ENCODE measurements at places on chromosomes 3 and 15.
A peak's percentile ranks its signal among the peaks of the same experiment; 100 is the strongest.

- no peaks in the 10 kb centered on the region for H3K36me3 ChIP-seq
- no peaks in the 10 kb centered on the region for H3K27me3 ChIP-seq
- no peak for DNase-seq
- H3K4me1 ChIP-seq = peaks cover 12% of the 10 kb centered on the region
- no peak overlapping the region for H3K4me3 ChIP-seq
Observed at GRCh38 chr3:107633327-107634098, 110.8 kb downstream of the BBX start.

GRCh38 chr3:122123850-122124249 lies 59.6 kb upstream of the CASR start:
- H3K36me3 ChIP-seq = no peaks in the 10 kb centered on the region
- H3K4me1 ChIP-seq = no peaks in the 10 kb centered on the region
- no peak overlapping the region for H3K27ac ChIP-seq
- H3K4me3 ChIP-seq = no peak overlapping the region
- peaks cover 30% of the 10 kb centered on the region for H3K27me3 ChIP-seq

DNA sequence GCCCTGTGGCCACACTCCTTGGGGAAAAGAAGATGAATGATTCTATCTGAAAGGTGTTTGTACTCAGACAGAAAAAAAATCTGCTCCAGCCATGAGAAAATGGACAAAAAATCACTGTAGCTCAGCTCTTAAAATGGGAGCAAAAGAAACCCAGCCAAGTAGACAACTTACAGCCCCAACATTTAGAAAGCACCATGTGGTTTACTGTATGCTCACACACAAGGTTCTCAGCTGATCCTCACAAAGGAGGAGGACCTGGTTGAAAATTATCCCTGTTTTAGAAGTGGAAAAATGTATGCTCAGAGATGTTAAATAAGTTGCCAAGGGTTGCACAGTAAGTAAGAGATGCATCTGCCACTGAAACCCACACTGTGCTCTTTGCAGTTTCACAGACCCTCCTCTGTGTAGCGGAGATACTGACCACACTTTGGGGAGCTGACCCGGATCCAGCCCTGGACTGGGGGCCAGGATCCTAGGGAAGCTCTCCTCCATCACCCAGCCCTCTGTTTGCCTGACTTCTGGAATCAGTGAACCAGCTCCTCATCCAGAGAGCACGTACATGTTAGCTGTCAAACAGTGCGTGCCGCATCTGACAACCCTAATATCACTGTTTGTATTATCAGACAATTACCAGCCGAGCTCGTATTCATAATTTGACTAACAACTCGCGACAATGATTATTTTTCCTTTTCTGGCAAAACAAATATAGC lies 32.7 kb upstream of the TPRG1 start:
- H3K4me1 ChIP-seq = no peaks in the 10 kb centered on the region
- H3K4me3 ChIP-seq = no peak overlapping the region
- H3K36me3 ChIP-seq = no peaks in the 10 kb centered on the region
- DNase-seq = no peak

GRCh38 chr3:175015056-175015635 lies 156.0 kb downstream of the NAALADL2 start:
- DNase-seq = no peak
- H3K27me3 ChIP-seq = no peaks in the 10 kb centered on the region
- no peaks in the 10 kb centered on the region for H3K4me1 ChIP-seq
- no peaks in the 10 kb centered on the region for H3K36me3 ChIP-seq
- no peak overlapping the region for H3K4me3 ChIP-seq
- no peak overlapping the region for H3K27ac ChIP-seq

- no peaks in the 10 kb centered on the region for H3K27me3 ChIP-seq
- no peaks in the 10 kb centered on the region for H3K4me1 ChIP-seq
- no peak for DNase-seq
- H3K4me3 ChIP-seq = no peak overlapping the region
- no peaks in the 10 kb centered on the region for H3K36me3 ChIP-seq
Observed at GRCh38 chr3:41888368-41889076, 73.4 kb downstream of the ULK4 start.

GRCh38 chr3:149917124-149917667 lies 53.5 kb downstream of the PFN2 start:
- DNase-seq = no peak
- H3K36me3 ChIP-seq = no peaks in the 10 kb centered on the region
- H3K27ac ChIP-seq = no peak overlapping the region
- H3K27me3 ChIP-seq = no peaks in the 10 kb centered on the region
- no peak overlapping the region for H3K4me3 ChIP-seq

DNA sequence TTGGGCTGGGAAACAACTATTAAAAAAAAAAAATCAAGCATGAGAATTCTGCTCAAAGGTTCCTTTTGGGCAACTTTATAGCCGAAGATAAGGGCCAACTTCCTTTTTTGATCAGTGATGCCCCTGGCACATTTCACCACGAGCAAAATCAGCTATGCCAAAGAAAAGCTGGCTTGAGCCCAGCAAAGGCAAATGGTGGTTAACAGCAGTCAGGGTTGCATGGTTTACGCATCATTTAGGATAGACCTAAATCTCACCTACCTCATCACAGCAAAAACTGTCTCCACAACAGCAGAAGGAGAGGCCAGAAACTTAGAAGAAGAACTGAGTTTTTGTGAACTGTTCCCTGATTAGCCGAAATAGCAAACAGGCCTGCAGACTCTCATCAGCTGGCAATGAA lies 220.1 kb upstream of the CDIN1 start:
- peaks cover 9% of the 10 kb centered on the region for H3K4me1 ChIP-seq
- H3K27ac ChIP-seq = no peak overlapping the region
- no peak overlapping the region for H3K4me3 ChIP-seq
- no peaks in the 10 kb centered on the region for H3K36me3 ChIP-seq

DNA sequence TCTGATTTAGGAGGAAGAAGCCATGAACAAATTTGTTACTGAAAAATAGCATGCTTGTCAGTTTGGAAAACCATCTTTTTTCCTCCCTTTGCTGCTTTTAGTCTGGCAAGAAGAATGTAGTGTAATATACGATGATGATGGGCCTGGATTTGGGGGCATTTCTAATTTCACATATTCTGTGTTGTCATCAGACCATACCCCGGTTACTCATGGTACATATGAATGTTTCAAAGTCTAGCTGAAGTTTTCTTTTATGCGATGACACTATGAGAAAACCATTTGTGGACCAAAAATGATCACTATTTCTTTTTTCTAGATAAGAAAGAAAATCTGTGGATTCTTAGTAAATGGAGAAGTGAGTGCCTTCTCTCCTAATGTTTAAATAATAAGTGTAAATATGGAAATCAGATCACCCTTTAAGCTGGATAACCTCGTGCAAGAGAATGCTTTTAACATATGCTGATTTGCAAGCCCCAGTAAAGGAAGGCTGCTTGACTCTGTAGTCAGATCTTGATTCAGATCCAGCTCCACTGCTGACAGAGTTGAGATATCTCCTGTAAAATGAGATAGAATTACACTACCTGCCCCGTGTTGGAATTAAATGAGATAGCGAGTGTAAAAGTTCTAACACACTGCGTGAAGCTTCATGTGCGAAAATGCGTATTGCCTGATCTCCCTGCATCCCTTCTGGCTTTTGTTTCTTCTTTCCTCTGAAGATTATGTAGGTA lies 3.0 kb downstream of the MEF2A start:
- DNase-seq = no peak
- H3K36me3 ChIP-seq = no peaks in the 10 kb centered on the region
- no peak overlapping the region for H3K4me3 ChIP-seq
- no peak overlapping the region for H3K27ac ChIP-seq
- H3K27me3 ChIP-seq = no peaks in the 10 kb centered on the region

DNA sequence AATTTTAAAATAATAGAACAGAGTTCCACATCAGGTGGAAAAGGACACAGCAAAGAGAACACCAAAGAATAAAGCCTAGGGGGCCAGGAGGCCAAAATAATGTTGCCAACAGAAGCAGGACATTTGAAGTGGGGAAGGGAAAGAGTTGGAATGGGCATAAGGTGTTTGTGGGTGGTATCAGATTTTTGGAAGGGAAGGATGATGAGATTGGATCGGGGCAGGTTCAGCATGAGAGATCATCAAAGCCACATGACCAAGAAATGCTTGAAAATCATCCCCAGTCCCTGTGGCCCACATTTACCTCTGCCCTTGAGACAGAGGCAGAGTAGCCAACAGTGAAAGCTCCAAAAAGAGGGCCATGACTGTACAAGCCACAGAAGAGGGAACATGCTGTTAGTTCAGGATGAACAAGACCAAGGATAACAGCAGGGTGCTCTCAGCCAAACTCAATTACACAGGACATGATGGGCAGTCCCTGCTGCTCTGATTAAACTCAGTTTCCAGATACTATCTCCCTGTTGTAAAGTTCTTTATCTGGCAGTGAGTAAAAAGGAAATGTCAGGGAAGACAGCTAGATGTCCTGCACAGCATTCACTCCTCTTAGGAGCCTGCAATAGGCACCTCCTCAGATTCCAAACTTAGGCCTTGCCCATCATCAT lies 32.5 kb downstream of the RAB27A start:
- no peaks in the 10 kb centered on the region for H3K4me1 ChIP-seq
- no peak overlapping the region for H3K4me3 ChIP-seq
- no peak overlapping the region for H3K27ac ChIP-seq
- no peak for DNase-seq

DNA sequence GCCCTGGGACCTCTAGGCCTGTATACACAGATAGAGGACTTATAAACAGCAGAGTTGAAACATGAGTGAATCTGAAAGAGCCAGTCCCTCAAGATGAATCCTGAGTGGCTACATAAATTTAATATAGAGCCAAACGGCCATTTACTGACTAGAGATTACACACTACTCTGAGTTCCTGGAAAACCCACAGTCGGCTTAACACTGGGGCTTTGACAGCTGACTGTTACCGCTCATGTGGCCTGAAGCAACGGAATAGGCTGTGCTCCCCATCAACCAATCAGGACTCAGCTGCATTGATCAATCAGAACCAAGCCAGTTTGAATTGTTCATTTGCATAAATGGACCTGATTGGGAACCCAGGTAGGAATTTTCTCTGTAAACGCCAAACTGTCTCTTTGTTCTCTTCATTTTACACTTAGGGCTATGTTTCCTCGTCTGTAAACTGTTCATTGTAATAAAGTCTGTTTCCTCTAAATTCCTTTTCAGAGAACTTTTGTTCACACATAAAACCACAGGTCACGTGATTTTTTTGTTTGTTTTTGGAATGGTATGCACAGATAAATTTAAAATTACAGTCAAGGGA lies 40.5 kb downstream of the CCNL1 start:
- H3K4me3 ChIP-seq = no peak overlapping the region
- H3K36me3 ChIP-seq = no peaks in the 10 kb centered on the region
- H3K27me3 ChIP-seq = no peaks in the 10 kb centered on the region
- H3K4me1 ChIP-seq = no peaks in the 10 kb centered on the region
- H3K27ac ChIP-seq = no peak overlapping the region
- DNase-seq = no peak

DNA sequence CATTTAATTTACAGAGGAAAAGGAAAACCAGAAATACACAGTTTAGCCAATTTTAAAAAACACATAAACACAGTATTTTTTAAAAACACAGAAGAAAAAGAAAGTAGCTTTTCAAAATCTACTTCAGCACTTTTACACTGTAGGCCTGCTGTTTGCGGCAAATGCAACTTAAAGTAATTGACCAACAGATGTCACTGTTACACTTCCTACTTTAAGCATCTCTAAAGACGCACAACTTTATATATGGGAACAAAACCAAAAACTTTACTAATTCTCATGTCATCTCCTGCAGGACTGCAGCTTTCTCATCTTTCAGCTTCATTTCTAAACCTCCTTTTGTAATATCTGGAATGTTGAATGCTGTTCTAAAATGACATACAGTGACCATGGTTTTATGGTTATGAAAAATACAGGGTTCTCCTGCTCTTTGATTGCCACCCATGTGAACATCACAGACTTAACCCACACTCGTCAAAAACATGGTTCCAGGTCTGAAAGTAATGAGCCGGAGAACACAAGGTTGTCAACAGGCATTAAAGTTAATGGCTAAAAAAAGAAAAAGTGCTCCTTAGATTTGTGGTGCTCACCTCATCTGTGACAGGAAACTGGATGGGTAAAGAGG lies 107.9 kb downstream of the FMN1 start:
- H3K4me3 ChIP-seq = no peak overlapping the region
- no peaks in the 10 kb centered on the region for H3K36me3 ChIP-seq
- peak; percentile 60 for DNase-seq
- no peak overlapping the region for H3K27ac ChIP-seq
- H3K4me1 ChIP-seq = peaks cover 7% of the 10 kb centered on the region
- H3K27me3 ChIP-seq = peaks cover 12% of the 10 kb centered on the region

- no peaks in the 10 kb centered on the region for H3K36me3 ChIP-seq
- no peaks in the 10 kb centered on the region for H3K27me3 ChIP-seq
- peak within 1 kb of the TSS; percentile 67 for H3K4me3 ChIP-seq
- H3K27ac ChIP-seq = no peak within 1 kb of the TSS
- H3K4me1 ChIP-seq = peaks cover 4% of the 10 kb centered on the region
Observed at GRCh38 chr15:80152896-80153876, at the start of gene FAH. FAH (plus strand) TSS chr15:80152999; CDS start chr15:80153055, 56 bp downstream.

- no peak for DNase-seq
- peak within 1 kb of the TSS; percentile 19 for H3K4me3 ChIP-seq
- no peaks in the 10 kb centered on the region for H3K36me3 ChIP-seq
- H3K27ac ChIP-seq = no peak within 1 kb of the TSS
- H3K27me3 ChIP-seq = peaks cover 44% of the 10 kb centered on the region
Observed at GRCh38 chr15:52295421-52296001, at the start of gene MYO5C. MYO5C (minus strand) TSS chr15:52295804; CDS start chr15:52295636, 168 bp downstream.

DNA sequence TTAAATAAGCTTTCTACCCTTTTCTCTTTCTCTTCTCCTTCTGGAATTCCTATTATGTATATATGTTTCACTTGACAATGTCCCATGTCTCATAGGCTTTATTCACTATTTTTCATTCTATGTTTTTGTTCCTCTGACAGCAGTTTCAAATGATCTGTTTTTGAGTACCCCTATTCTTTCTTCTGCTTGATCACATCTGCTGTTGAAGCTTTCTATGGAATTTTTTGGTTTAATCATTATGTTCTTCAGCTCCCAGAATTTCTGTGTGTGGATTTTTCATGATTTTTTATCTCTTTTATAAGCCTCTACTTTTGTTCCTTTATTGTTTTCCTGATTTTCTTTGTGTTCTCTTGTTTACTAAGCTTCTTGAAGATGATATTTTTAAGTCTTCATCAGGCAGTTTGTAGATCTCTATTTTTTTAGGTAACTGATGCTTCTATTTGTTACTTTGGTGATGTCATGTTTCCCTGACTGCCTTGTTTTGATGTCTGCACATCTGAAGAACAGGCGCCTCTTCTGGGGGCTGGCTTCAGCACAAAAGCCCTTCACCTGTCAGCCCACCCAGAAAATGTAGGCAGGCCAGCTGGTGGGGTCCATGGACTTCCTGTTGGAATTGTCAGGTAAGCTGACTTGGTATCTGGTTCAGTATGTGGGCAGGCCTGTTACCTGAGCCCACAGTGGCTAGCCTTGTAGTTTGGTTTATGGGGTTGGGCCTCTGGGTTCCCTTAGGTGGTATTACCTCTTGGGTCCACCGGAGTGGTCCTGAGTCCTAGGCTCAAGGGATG lies 15.8 kb downstream of the FAM227B start:
- no peaks in the 10 kb centered on the region for H3K36me3 ChIP-seq
- H3K27me3 ChIP-seq = no peaks in the 10 kb centered on the region
- H3K4me3 ChIP-seq = no peak overlapping the region
- DNase-seq = no peak
- H3K27ac ChIP-seq = no peak overlapping the region
- no peaks in the 10 kb centered on the region for H3K4me1 ChIP-seq
